Endothelial cell of umbilical vein (primary cell): ENCODE measurements at places on chromosomes 4 and X. TPM values are rescaled to one million over a fixed set of nuclear protein-coding genes. Genes with fewer than 3 reads are reported as not detected.

DNA sequence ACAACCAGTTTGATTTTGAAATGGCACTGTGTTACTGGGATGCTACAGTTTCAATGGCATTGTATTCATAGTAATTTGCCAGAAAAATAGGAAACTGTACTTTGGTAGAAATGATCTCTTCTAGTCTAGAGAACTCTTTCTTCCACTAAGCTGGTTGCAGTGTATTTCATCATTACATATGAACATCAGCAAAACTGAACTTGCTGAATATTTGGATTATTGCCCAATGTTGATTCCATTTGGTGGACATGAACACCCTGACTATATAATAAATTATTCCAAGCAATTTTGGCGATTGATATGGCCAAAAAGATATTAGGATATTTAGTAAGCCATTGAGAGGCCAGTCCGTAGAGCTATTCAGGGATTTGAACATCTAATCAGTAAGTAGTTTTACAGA is 191.8 kb upstream of the CXorf66 start:
- H3K4me3 ChIP-seq = no peak overlapping the region
- H3K27me3 ChIP-seq = no peaks in the 10 kb centered on the region
- no peak overlapping the region for H3K27ac ChIP-seq
- DNase-seq = no peak
- H3K36me3 ChIP-seq = no peaks in the 10 kb centered on the region

GRCh38 chrX:24969812-24970211 is 46.0 kb downstream of the ARX start:
- no peaks in the 10 kb centered on the region for H3K27me3 ChIP-seq
- no peak for DNase-seq
- H3K36me3 ChIP-seq = no peaks in the 10 kb centered on the region
- H3K4me1 ChIP-seq = no peaks in the 10 kb centered on the region
- no peak overlapping the region for H3K4me3 ChIP-seq

The CRMP1 gene
- not detected in 2 replicates for total RNA-seq

DNA sequence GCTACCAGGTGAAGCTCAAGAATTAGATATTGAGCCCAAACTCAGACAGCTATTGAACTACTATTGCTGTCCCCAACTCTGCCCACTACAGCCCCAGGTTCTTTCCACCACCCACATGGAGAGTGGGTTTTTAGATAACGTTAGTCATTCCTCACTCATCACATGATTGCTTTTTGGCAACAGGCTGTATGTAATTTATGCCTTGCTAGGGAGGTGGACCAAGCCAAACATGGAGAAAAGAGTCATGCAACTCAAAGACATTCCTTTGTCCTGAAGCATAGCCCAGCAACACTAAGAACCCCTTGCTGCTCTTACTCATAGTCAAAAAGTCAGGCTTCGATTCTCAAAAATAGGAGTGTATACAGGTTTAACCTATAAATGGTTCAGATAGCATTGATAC is 275.9 kb upstream of the VCX3A start:
- H3K27me3 ChIP-seq = no peaks in the 10 kb centered on the region
- no peak for DNase-seq
- no peaks in the 10 kb centered on the region for H3K36me3 ChIP-seq
- no peaks in the 10 kb centered on the region for H3K4me1 ChIP-seq
- H3K4me3 ChIP-seq = no peak overlapping the region
- H3K27ac ChIP-seq = no peak overlapping the region

The WDR17 gene
- total RNA-seq = 0.42 TPM in 1 of 2 replicates, not detected in the other

The PCDH10 gene
- 56.5 and 91.7 TPM in 2 replicates for total RNA-seq

GRCh38 chr4:106718548-106718947 is 317.6 kb downstream of the DKK2 start:
- DNase-seq = no peak
- no peak overlapping the region for H3K27ac ChIP-seq
- no peaks in the 10 kb centered on the region for H3K4me1 ChIP-seq

DNA sequence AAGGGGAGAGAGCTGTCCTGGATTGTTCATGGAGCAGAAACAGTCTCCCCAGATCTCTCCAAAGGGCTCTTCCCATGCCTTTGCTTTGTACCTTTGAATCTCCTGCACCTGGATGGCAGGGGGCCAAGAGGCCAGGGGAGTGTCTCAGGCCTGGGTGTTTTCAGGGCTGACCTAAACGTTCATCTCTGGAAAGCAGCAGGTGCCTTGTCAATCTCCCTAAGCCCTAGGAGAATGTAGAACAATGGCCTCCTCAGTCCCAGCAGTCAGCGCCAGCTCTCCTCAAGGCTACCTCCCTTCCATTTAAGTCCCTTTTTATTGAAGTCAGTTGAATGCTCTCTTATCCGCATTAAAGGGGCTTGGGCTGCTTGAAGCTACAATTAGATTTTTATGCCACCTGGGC is 31.2 kb upstream of the NSUN7 start:
- H3K27me3 ChIP-seq = no peaks in the 10 kb centered on the region
- peaks cover 8% of the 10 kb centered on the region for H3K4me1 ChIP-seq
- H3K36me3 ChIP-seq = no peaks in the 10 kb centered on the region
- no peak overlapping the region for H3K27ac ChIP-seq
- no peak overlapping the region for H3K4me3 ChIP-seq

The FAT1 gene
- 8.6 and 9.2 TPM in 2 replicates for total RNA-seq

DNA sequence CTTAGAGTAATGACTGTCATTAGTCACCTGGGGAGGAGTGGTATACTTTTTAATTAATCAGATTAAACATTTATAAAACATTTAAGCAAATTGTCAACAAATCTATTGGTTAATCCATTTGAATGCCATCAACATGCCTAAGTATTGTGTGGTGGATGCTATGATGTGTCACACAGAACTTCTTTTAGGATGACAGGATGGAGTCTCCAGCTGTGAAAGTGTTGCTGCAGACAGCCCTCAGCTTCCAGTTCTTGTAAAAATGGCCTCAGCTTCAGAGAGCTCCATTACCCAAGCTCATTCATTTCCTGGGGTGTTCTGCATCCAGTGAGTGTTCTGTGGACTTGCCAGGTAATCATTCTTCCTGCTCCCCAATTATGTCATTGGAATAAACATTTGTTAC is 74.3 kb upstream of the CLNK start:
- no peak overlapping the region for H3K4me3 ChIP-seq
- no peak for DNase-seq
- H3K27ac ChIP-seq = no peak overlapping the region
- H3K4me1 ChIP-seq = no peaks in the 10 kb centered on the region
- no peaks in the 10 kb centered on the region for H3K27me3 ChIP-seq
- H3K36me3 ChIP-seq = no peaks in the 10 kb centered on the region

The PNMA3 gene
- not detected in 2 replicates for total RNA-seq

GRCh38 chr4:6132716-6133115 is 67.6 kb downstream of the JAKMIP1 start:
- H3K4me3 ChIP-seq = no peak overlapping the region
- no peaks in the 10 kb centered on the region for H3K4me1 ChIP-seq
- no peak overlapping the region for H3K27ac ChIP-seq
- H3K36me3 ChIP-seq = no peaks in the 10 kb centered on the region
- H3K27me3 ChIP-seq = no peaks in the 10 kb centered on the region

DNA sequence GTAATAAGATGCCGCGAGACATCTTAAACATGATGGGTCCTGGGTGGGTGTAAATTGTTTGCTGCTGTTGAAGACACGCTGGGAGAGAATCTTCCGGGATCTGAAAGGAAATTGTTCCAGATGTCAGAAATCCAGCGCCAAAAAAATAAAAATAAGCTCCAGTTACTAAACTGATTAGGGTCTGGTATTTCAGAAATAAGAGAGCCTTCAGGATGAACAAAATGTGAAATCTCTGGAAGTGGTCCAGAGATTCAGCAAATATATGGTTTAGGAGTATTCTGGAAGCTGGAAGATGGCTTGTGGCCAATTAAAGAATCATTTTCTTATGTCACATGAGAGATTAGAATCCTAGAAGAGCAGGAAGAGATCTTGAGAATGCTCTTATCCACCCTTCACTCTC is 75.8 kb upstream of the NHS start:
- no peaks in the 10 kb centered on the region for H3K4me1 ChIP-seq
- H3K27ac ChIP-seq = no peak overlapping the region
- H3K4me3 ChIP-seq = no peak overlapping the region
- H3K36me3 ChIP-seq = no peaks in the 10 kb centered on the region

DNA sequence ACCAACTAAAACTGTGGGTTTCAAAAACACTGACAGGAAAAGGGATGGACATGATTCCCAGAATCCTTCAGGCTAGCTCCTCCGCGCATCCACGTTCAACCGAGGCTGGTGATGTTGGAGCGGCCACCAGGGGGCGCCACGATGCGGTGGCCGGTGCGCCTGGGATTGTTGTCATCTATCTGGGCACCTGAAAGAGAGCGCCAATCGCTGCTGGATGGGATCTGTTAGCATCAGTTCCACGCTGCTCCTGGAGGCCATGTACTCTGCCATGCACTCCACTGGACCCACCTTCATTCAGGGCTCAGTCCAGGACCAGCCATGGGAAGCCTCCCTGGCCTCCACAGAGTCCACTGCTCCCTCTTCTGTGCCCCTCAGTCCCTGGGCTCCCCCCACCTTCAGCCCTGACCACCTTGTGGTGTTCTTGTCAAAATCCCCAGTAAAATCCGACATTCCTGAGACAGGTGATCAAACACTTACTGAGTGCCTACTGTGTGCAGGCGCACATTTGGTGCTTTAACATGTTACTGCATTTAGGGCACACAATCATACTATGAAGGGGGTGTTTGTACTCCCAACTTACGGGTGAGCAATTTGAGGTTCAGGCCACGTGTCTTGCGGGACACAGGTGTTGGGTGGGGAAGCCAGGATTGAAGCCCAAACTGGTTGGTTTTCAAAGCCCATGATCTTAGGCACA is 71.1 kb downstream of the CRMP1 start:
- no peak overlapping the region for H3K27ac ChIP-seq
- no peak overlapping the region for H3K4me3 ChIP-seq
- no peaks in the 10 kb centered on the region for H3K27me3 ChIP-seq
- no peak for DNase-seq

The PPP4R3C gene
- not detected in 2 replicates for total RNA-seq

GRCh38 chr4:46979283-46979682 is 14.1 kb downstream of the GABRA4 start:
- no peaks in the 10 kb centered on the region for H3K27me3 ChIP-seq
- H3K4me3 ChIP-seq = no peak overlapping the region
- H3K36me3 ChIP-seq = no peaks in the 10 kb centered on the region
- H3K4me1 ChIP-seq = no peaks in the 10 kb centered on the region

GRCh38 chrX:7112071-7112470 is 35.4 kb upstream of the STS start:
- DNase-seq = no peak
- H3K27ac ChIP-seq = no peak overlapping the region
- peaks cover 28% of the 10 kb centered on the region for H3K4me1 ChIP-seq
- no peaks in the 10 kb centered on the region for H3K36me3 ChIP-seq

GRCh38 chrX:45628041-45628440 is 427.4 kb upstream of the DIPK2B start:
- H3K4me1 ChIP-seq = peaks cover 5% of the 10 kb centered on the region
- no peak for DNase-seq
- no peak overlapping the region for H3K27ac ChIP-seq
- H3K36me3 ChIP-seq = no peaks in the 10 kb centered on the region
- no peak overlapping the region for H3K4me3 ChIP-seq

DNA sequence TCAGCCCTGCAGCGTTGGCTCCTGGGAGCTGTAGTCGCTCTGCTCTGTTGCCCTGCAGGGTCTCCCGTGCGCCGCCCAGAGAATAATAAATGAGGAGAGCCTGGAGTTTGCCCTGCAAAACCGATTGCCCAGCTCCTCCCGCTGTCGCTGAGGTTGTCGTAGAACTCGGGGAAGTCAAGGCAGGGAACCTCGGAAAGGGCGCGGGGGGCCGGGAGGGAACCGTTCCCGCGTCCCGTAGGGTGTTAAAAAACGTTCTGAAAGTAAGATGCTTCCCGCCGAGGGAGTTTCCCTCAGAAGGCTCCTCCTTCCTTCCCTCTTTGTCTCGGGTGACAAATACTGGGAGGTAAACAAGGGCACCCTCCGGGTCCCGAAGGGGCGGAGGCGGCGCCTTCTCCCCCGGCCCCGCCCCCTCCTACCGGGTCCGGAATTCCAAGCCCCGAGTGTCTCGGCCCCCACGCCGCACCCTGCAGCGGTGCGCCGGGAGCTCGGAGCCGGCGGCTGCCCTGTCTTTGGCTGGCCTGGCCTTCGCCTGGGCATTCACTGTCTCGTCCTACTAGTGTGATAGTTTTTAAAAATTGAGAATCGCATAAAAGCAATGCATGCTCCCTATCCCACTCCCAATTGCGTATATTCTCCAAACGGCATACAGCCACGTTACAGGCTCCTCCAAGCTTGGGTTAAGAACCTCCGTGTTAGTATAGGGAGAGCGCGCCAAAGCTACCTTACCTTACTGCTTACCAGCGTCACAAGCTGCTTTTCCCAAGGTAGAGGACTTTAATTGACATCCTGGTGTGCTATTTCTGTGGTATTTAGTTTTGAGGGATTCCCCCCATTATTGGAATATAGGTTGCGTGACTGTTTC is 964 bp upstream of the HMGB2 start:
- H3K4me3 ChIP-seq = peak overlapping the region; percentile 92
- no peaks in the 10 kb centered on the region for H3K27me3 ChIP-seq

GRCh38 chr4:38068107-38068506 is 107.9 kb downstream of the PTTG2 start:
- no peak overlapping the region for H3K4me3 ChIP-seq
- H3K4me1 ChIP-seq = peaks cover 10% of the 10 kb centered on the region
- no peak overlapping the region for H3K27ac ChIP-seq

GRCh38 chr4:90030953-90031352 is 96.2 kb upstream of the CCSER1 start:
- H3K36me3 ChIP-seq = no peaks in the 10 kb centered on the region
- no peak overlapping the region for H3K4me3 ChIP-seq
- no peaks in the 10 kb centered on the region for H3K4me1 ChIP-seq
- H3K27ac ChIP-seq = no peak overlapping the region
- peak; percentile 10 for DNase-seq
- H3K27me3 ChIP-seq = no peaks in the 10 kb centered on the region

The MAGEC2 gene
- total RNA-seq = not detected in 2 replicates

The COL25A1 gene
- 3.5 and 3.9 TPM in 2 replicates for total RNA-seq

GRCh38 chr4:12488672-12489071 is 995.5 kb downstream of the RAB28 start:
- no peak overlapping the region for H3K4me3 ChIP-seq
- no peaks in the 10 kb centered on the region for H3K36me3 ChIP-seq
- no peaks in the 10 kb centered on the region for H3K27me3 ChIP-seq
- no peaks in the 10 kb centered on the region for H3K4me1 ChIP-seq
- DNase-seq = no peak

- H3K4me1 ChIP-seq = no peaks in the 10 kb centered on the region
- no peaks in the 10 kb centered on the region for H3K27me3 ChIP-seq
- DNase-seq = no peak
- H3K4me3 ChIP-seq = no peak overlapping the region
- no peak overlapping the region for H3K27ac ChIP-seq
Observed at GRCh38 chr4:10205223-10205622, 88.6 kb upstream of the WDR1 start.

The GAGE2A gene
- total RNA-seq = not detected in 2 replicates

- H3K4me1 ChIP-seq = no peaks in the 10 kb centered on the region
- H3K27me3 ChIP-seq = no peaks in the 10 kb centered on the region
- no peak for DNase-seq
- no peaks in the 10 kb centered on the region for H3K36me3 ChIP-seq
Observed at GRCh38 chrX:73126240-73126639, 46.9 kb upstream of the PABPC1L2A start.

The AFF2 gene
- total RNA-seq = 0.07 TPM in 1 of 2 replicates, not detected in the other
